ENCODE measurements at places on chromosomes 4 and X.

GRCh38 chr4:141022111-141022695 lies 111.1 kb downstream of the RNF150 start:
- DNase-seq, result no peak

DNA sequence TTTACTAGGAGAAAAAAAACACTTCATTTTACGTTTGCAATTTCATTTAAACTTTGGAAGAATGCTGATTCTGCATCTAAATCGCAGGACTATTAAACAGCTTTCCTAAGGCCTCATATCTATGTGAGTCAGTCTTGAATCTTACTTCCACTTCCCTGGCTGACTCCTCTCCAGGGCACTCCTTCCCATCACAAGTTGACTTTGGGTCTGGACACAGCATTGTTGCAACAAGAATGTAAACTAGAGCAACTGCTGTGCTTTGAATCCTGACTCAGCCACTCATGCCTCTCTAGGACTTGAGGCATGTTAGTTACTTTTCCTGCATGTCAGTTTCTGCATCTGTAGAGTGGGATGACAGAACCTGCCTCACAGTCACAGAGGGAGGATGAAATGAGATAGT lies 413.8 kb downstream of the FAT4 start:
- no peak for DNase-seq

DNA sequence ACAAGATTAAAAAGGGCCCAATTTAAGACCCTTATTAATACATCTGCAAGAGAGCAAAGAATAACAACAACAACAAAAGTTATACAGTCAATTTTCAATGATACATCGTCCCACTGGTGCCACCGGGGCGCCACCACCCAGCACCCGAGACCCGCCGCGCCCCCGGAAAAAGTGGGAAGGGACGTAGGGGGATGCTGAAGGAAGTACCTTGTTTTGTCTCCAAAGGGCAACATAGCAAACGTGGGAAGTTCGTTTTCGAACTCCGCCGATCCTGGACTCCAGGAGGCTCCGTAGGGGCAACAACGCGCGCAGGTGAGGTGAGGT lies 1.7 kb downstream of the PDE5A start:
- DNase-seq, result no peak

- no peak for DNase-seq
These were observed 191.9 kb downstream of the SLC39A8 start for GRCh38 chr4:102153391-102153790.

Data from stimulated activated CD8-positive, alpha-beta memory T cell treated with anti-CD3 and anti-CD28 coated beads, Interleukin-4, amount 100 ng/mL, for 48 hours (primary cell).